ENCODE measurements at places on chromosomes 3 and 15.

- no peak for DNase-seq
Measured at GRCh38 chr15:85752124-85752475, 42.6 kb downstream of the KLHL25 start.

DNA sequence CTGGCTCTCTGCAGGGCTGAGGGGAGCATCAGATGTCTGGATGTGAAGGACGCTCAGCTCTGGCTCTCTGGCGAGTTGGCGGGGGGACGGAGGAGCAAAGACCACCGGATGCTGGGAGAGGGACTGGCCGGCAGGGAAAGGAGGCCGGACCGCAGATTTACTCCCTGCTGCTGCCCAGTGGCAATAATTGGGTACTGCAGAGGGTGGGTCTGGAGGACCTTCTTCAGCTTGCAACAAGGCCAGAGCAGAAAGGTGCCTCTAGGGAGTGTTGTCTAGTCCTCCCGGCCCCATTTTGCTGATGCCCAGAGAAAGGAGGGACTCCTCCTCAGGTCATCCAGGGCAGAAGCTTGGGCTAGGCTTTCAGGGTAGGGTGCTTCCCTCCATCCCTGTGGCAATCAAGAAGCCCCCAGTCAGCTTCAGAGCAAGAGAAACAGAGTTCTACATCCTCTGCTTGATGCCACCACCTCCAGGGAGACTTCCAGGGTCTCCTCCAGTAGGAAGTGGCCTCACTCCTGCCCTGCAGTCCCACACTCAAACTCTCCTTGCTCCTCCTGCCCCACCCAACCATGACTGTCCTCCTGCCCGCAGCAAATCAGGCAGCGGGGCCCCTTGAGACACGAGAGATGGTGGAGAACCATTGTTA is 20.3 kb upstream of the CSPG4 start:
- DNase-seq, result peak; percentile 65

DNA sequence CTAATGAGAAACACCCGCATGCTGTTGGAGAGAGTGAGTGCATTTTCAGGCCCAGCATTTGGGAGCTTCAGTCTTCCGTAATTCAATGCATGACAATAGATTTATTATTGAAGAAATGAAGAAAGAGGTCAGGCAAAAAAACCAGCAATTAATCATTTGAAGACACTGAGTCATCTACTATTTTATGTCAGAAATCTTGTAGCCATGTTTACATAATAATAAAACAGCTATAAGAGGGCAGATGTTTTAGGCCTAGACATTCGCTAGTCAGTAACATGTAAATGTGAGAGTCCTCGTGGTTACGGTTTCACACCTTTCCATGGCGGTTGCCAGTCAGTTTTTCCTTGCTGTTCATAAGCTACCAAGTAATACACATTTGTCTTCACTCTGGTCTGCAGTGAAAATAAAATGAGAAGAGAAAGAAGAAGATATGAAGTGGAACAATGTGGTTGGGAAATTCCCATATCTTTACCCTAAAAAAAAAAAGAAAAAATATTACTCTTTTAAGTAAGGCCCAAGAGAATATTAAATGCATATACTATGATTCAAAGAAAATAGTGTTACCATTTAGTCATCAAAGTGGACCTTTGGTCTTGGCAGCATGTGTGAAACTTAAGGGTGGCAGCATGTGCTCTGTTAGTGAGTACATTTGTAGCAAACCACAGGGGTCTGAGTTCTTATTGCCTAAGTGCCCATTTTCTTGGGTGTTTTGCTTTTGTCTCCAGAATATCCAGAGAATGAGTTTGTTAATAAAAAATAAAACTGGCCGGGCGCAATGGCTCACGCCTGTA is 140.5 kb upstream of the TBL1XR1 start:
- no peak for DNase-seq

- no peak for DNase-seq
Measured at GRCh38 chr3:117161816-117162215, 452.2 kb downstream of the TUSC7 start.

DNA sequence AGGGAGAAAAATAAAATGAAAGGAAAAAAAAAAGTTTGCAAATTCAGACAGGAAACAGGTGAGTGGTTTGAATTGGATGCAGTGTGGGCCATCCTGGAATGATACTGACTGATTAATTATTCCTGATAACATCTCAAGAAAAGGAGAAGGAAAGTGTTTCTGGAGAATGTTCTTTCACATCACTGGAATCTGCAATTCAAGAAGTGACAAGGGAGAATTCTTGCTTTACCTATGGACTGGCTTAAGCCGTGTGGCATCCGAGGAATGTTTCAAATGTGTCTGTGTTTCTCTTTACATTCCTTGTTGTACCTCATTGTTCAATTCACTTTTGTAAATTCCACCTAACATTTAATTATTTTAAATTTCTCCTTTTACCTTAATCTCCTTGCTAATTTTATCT is 465.0 kb downstream of the EPHB1 start:
- no peak for DNase-seq

- no peak for DNase-seq
Measured at GRCh38 chr3:128504533-128504915, 11.5 kb upstream of the GATA2 start.

- no peak for DNase-seq
Measured at GRCh38 chr3:66473692-66474091, 27.1 kb downstream of the LRIG1 start.

- DNase-seq, result no peak
Measured at GRCh38 chr3:148238421-148238821, 459.3 kb upstream of the AGTR1 start.

GRCh38 chr3:111712294-111713167 is 117.4 kb upstream of the ZBED2 start:
- DNase-seq, result peak; percentile 71

GRCh38 chr3:108472001-108472591 is 38.3 kb downstream of the MYH15 start:
- no peak for DNase-seq

All from OCI-LY7 (cell line).